ENCODE measurements at places on chromosomes 13 and 19.

DNA sequence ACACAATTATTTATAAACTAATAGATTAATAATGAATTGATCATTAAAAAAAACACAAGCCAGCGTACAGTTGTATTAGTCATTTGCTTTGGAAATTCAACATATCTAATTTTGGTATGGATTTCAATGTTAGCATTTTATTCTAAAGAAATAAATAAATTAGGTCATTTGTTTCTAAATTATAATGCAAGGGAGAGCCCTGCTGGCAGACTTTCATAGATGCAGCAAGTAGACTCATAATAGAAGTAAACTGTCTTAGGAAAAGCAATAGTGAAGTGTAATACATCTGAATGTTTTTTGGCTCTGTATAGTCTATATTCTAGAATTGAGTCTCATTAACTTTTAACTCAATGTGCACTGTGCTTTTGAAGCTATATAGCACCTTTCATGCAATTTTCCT, 982.4 kb upstream of the MIR17HG start:
- no peak for DNase-seq

DNA sequence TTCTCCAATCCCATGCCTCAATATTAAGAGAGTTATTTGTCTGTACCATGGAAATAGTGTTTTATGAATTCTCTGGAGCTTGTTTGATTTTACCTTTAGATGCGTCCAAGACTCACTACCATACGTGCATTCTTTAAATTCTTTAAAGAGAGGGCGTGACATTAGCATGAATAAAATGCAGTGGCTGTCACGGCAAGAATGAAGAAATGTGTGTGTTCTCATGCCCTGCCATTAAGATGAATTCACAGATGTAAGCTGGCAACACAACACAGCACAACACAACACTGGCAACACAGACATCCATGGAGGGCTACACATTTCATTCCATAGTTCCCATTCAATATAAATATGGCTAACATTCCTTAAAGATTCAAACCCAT, 213.4 kb downstream of the ENOX1 start:
- peak; percentile 10 for DNase-seq

DNA sequence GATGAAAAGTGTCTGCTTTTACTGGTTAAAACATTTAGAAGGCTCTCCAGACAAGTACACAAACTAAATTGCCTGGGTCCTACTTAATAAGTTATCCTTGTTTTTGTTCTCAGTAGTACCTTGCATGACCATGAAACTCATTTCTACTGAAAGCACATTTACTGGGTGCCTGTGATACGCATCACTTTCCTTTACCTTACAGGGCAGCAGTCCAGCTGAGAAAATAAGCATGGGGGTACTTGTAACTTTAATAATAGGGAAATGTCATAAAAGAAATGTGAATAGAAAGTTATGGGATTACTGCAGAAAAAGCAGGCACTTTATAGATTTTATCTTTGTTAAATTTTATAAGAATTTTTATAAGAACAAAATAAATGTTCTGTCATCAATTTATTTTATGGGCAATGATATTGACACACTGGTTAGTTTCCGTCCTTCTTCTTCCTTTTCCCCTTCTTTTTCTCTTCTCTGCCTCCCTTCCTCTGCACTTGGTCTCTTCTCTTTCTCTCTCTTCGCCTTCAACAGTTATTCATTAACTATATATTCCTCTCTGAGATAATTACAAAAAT, 107.3 kb upstream of the AKAP11 start:
- no peak for DNase-seq

DNA sequence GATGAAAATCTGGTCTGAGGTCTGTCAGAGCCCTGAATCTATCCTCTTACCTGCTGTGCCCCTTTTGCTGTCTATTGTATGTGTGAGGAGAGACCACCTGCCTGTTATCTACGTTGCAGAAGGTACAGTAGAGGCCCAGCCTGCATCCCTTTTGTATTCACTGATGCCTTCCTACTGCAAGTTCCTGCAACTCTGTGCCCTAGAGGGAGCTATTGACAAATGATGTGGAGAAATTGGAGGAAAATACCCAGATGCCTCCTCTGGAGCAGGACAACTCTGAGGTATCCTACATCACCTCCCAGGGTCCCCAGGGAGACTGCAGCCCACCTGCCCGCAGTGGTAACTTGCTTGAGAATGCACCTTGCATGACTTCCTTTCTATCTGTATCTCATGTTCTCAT, 33.7 kb downstream of the SIAH3 start:
- no peak for DNase-seq

DNA sequence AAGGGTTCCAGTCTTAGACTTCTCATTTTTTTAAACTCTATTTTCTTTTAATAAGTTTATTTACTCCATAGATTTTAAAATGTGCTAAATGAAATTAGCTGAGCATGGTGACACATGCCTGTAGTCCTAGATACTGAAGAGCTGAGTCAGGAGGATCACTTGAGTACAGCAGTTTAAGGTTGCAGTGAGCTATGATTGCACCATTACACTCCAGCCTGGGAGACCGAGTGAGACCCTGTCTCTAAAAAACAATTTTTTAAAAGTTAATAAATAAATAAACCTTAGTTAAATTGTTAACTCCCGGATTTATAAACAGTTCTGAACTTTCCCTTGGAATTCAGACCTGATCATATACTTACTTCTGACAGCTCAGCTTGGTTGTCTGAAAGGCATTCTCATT, 32.5 kb downstream of the PCDH20 start:
- DNase-seq, result no peak

DNA sequence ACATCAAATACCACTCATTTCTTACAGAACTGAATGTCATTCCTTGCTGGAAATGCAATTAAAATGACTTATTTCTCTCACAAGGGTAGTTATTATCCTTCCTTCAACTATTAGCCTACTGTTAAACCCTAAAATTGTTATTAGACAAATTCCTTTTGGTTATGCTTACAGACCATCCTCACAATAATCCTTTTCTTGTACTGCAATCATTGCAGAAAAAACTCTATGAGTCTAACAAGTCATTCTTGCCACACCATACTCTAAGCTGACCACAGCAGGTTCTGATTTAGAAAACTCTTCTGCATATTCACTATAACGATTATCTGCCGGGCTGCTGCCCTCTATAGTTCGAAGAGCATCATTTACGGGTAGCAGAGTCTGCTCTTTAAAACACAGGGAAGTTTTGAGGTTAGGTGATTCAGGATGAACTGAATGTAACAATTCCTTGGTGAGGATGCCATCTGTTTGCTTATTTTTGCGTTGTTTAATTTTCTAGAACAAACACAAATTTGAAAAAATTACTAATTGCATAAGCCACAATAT, 38.2 kb downstream of the MTMR6 start:
- no peak for DNase-seq

- no peak for DNase-seq
Observed at GRCh38 chr19:8352134-8352827, 9.2 kb upstream of the KANK3 start.

GRCh38 chr13:33090755-33091414, 74.7 kb downstream of the KL start:
- no peak for DNase-seq

- no peak for DNase-seq
Observed at GRCh38 chr19:38032951-38033350, 125.9 kb downstream of the SIPA1L3 start.

GRCh38 chr19:30088567-30088966, 146.5 kb downstream of the URI1 start:
- no peak for DNase-seq

DNA sequence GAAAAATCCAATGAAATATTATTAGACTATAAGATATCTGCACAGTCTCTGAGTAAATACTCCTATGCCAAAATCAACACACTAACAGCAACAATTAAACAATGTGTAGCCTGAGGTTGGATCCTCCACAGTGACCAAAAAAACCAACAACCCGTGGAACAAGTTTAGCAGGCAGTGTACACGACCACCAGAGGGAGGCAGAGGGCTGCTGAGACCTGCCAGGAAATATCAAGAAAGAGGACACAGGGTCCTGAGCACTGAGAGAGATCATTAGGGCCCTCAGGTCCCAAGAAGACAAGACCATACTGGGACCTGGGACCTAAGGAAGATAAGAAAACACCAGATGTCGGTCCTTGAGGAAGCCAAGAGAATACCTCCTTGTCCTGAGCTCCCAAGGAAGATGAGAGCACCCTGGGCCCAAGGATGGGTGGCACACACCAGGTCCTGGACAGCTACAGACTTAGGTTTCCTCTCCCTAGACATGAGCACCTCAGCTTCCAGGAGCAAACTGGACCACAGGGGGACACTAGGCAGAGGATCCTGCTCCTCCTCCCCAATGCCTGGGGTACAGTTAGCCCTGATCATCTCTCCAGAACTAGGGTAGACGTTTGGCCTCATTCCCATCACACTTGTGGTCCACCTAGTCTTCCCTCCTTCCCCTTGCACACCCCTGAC, 822 bp upstream of the ZNF274 start:
- peak; percentile 36 for DNase-seq

DNA sequence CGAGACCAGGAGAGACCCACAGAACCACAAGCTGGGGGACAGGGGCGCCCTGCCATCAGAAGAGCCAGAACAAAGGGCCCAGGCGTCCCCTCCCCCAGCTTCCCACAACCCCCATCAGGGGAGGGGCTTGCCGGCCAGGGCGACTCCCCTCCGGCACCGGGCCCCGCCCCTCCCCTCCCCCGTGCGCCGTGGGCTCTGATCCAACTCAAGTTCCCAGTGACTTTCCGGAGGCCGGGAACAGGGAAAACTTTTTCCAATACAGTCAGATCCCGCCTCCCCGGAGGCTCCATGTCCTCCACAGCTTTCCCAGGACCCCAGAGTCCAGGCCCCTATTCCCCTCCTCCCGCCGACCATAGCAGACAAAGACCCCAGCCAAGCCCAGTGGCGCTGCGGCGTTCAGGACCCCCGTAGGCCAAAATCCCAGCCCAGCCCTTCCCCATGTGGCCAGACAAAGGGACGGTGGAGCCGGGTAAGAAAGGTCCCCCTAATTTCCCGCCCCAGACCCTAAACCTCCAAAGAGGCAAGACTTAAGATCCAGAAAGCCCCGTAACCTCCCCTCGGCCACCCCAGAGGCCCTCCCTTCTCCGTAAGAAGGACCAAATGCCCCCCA, 673 bp downstream of the TEAD2 start:
- peak; percentile 89 for DNase-seq

- DNase-seq, result no peak
Observed at GRCh38 chr19:14325863-14326262, 55.4 kb upstream of the ADGRE5 start.

DNA sequence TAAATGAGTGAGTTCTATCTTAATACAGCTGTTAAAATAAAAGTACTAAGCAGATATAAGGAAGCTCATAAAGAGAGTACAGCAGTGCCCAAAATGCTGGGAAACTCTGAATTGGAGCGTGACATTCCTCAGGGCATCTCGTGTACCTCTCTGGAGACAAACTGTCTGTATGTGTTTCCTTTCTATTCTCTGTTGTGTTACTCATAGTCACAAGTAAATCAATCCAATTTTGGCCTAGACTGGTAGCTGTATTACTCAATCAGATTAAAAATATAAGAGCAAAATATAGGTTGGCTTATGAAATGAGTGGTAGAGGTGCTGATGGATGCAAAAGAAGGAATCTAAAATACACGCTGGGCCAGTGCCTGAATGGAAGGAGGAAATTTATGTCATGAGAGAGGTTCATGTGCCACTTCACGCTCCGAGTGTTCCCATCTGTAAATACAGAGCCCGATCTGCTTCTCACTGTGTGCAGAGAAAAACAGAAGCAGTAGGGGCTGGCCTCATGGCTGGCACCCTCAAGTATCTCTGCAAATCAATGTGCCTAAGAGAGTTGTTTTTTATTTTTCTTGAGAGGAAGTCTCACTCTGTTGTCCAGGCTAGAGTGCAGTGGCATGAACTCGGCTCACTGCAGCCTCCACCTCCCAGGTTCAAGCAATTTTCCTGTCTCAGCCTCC, 58.7 kb upstream of the RGCC start:
- DNase-seq, result no peak

GRCh38 chr19:17677002-17677401, 11.2 kb downstream of the UNC13A start:
- DNase-seq, result no peak

GRCh38 chr19:32802840-32803239, 66.7 kb downstream of the SLC7A9 start:
- no peak for DNase-seq

- no peak for DNase-seq
Observed at GRCh38 chr13:50318887-50319286, 303.6 kb downstream of the KCNRG start.

GRCh38 chr19:28126135-28126898, 1086.6 kb downstream of the UQCRFS1 start:
- no peak for DNase-seq

- DNase-seq, result no peak
Observed at GRCh38 chr13:48478391-48478790, 54.5 kb downstream of the RCBTB2 start.

- no peak for DNase-seq
Observed at GRCh38 chr13:114318624-114319023, 4.3 kb downstream of the CHAMP1 start.

DNA sequence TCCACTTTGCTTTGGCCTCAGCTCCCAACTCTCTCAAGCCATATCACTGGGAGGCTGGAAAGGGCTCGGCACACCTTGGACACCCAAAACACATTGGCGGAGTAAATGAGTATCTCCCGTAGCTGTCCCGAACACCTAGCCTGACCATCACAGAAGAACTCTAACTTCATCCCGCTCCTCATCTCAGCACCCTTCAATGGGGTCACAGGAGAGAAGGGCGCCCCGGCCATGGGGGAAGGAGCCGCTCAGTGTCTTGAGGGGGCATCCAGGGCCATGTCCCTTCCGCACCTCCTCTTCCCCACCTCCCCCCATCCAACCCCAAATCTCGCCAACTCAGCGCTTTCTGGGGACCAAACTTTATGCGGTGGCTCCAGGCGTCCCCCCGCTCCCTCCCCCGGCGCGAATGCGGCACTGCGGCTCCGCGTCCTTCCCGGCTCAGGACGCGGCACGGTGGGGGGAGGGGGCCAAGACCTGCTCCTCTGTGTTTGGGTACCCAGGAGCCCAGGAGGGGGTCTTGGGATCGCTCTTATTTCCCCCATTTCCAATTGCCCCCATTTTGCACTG, 3.0 kb downstream of the KCNC3 start:
- no peak for DNase-seq

- no peak for DNase-seq
Observed at GRCh38 chr19:16202320-16203255, 4.9 kb downstream of the AP1M1 start.

GRCh38 chr13:64778002-64778401, 2452.1 kb downstream of the PCDH9 start:
- DNase-seq, result no peak

- DNase-seq, result no peak
Observed at GRCh38 chr13:74114641-74115040, 19.6 kb downstream of the KLF12 start.

- DNase-seq, result no peak
Observed at GRCh38 chr13:25908366-25908765, 143.4 kb downstream of the SHISA2 start.

All from urothelium cell line (cell line).